ENCODE measurements at places on chromosomes 12 and 14. TPM values are rescaled to one million over a fixed set of nuclear protein-coding genes. Genes with fewer than 3 reads are reported as not detected.

Gene TMEM253
- 0.28 TPM for total RNA-seq

Gene ARPC3
- total RNA-seq = 79.7 TPM

Gene SOCS4
- total RNA-seq = 29.7 TPM

Gene KANSL2
- 25.4 TPM for total RNA-seq

Gene JPH4
- total RNA-seq = 0.11 TPM

Gene GPR132
- 0.76 TPM for total RNA-seq

Gene LRR1
- total RNA-seq = 6.4 TPM

Gene NAV3
- total RNA-seq = 5.8 TPM

Gene TCHP
- total RNA-seq = 10.5 TPM

Gene PRH2
- total RNA-seq = not detected

Gene GSG1
- total RNA-seq = not detected

Gene ASPG
- 174 TPM for total RNA-seq

Gene GRIP1
- total RNA-seq = 22.7 TPM

Gene SLC38A4
- 2.0 TPM for total RNA-seq

Gene RASSF9
- total RNA-seq = 2.9 TPM

Gene SYCP3
- total RNA-seq = not detected

- DNase-seq = no peak
Observed at GRCh38 chr14:68442828-68443629, 349.8 kb downstream of the ZFP36L1 start.

- no peak for DNase-seq
Observed at GRCh38 chr14:71734076-71734475, 198.2 kb upstream of the RGS6 start.

DNA sequence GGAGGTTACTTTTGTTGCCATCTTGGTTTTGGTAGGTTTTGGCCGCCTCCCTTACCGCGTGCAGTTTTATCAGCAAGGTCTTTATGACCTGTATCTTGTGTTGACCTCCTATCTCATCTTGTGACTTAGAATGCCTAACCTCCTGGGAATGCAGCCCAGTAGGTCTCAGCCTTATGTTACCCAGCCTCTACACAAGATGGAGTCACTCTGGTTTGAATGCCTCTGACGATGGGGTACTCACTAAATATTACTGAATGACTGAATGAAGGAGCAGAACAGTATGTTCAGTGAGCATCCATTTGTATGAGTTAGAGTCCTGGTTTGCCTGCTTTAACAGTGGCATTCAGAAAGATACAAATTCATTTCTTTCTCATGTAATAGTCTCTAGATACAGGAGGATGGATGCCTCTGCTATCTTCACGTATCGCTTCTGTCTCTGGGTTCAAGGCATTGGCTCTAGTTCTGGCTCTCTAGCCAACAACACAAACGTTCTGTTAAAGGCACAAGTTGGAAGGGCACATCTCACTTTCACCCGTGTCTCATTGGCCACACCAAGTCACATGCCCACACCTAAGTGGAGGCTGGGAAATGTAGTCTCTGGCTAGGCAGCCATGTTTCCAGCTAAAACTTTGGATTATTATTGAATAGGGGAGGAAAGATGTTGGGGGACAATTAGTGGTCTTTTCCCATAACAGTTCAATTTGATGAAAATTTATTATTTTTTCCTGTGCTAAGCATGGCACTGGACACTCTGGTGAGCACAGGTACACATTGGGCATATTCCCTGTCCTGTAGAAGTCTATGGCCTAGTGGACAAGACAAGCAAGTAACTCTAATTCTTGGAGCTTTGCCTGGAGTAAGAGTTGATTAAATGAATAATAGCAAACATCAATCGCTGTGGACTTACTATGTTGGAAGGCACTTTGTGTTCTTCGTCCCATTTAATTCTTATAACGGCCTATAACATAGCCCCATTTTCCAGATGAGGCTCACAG, 75.2 kb upstream of the RPH3A start:
- no peak for DNase-seq

- DNase-seq = no peak
Observed at GRCh38 chr14:93976477-93977057, at the start of gene ASB2. TSS of gene ASB2 (minus strand) at chr14:93976570. CDS start at chr14:93964539, 12,031 bp downstream.

DNA sequence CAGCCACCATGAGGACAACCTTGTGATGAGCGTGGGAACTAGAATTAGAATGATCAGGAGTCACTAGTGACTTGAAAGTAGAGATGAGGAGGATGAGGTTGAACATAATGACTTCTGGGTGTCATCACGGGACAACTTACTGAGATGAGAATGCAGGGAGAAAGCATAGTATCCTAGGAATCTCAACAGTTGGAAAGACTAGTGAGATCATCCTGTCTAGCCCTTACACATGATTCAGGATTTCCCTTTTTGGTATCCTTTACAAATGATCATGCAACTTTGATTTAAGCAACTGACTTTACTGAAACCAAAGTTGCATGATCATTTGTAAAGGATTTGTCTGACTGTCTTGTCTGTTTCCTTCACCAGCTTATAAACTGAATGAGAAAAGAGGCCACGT, 51.8 kb upstream of the HIF1A start:
- DNase-seq = no peak

- no peak for DNase-seq
Observed at GRCh38 chr12:100448656-100449055, 25.0 kb upstream of the NR1H4 start.

DNA sequence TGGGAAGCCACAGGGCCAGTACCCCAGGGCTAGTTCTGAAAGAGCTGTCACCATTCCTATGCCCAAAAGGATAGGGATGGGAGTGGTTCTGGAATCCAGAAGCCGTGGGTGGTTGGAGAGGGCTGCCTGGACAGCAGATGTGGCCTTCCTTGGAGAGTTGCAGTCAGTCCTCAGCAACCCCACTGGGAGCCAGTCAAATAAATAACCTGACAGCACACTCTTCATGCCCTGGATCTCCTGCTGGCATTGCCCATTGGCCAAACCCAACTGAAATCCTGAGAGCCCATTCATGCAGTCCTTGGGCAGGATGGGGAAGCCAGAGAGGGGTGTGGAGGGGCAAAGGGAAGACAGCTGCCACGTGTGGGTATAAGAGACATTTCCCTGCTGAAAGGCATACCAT, 128.2 kb downstream of the PTPN11 start:
- no peak for DNase-seq

- no peak for DNase-seq
Observed at GRCh38 chr14:26984311-26985177, 386.7 kb upstream of the NOVA1 start.

GRCh38 chr14:68935761-68936214, 43.3 kb downstream of the ACTN1 start:
- peak; percentile 73 for DNase-seq

DNA sequence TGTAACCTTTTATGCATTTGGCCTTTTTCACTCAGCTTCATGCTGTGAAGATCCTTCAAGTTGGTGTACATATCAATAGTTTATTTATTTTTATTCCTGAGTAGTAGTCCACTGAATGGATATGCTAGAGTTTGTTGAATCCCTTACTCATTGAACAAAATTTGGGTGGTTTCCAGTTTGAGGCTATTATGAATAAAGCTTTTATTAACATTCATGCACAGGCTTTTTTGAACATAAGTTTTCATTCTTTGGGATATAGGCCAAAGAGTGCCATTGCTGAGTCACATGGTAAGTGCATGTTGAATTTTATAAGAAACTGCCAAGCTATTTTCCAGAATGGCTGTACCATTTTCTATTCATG, 59.5 kb upstream of the CAPRIN2 start:
- DNase-seq = no peak

GRCh38 chr14:75978249-75978731, 3.5 kb downstream of the TGFB3 start:
- DNase-seq = no peak

DNA sequence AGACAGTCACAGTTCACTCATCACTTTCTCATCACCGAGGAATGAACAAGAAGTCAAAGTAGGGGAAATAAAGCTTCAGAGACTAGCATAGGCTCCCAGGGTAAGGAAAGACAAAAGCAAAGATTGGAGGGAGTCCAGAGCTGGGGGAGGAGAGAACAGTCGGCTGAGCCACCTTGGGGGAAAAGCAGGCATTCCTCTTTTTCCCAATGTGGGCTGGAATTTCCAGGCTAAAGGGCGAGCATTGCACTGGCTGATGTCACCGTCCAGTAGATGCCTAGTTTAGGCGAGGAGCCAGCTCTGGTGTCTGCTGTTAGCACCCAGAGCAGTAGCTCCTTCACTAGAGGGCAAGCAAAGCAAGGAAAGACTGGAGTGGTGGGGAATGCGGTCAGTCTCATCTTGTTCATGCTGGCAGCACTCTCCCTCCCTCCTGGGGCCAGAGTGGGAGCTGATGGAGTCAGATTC, 8.5 kb upstream of the KRT75 start:
- DNase-seq = peak; percentile 61

- DNase-seq = no peak
Observed at GRCh38 chr12:10052193-10052913, 21.9 kb downstream of the CLEC9A start.

- DNase-seq = no peak
Observed at GRCh38 chr14:84323450-84323849, 1206.5 kb upstream of the FLRT2 start.

DNA sequence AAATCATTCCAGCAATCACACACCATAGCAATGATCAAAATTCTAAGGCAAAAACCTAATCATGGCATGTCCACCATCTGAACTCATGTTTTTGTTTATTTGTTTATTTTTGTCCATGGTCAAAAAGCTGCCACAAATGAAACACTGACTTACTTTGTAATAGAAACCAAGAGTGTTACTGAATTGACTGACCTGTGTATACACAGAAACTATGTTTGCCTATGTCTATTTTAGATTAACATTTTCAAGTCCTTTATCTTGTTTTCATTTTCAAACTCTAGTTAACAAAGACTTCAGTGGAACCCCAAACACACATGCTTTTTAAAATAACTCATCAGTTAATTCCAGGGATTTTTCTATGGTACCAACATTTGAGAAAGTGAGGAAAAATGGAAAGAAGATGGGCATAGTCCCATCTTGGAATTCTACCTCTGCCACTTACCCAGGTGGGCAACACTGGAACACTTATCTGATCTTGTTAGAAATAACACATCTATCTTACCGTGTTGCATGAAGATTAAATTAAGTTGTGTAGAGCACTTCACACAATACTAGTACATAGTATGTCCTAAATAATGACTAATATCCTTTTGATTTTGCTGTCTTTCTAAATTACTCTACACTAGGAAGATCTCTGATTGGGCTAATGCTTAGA, 6.4 kb downstream of the LUM start:
- no peak for DNase-seq

GRCh38 chr14:77752799-77753516, 8.0 kb downstream of the SNW1 start:
- DNase-seq = no peak

GRCh38 chr14:105529319-105529568, 2.9 kb downstream of the TMEM121 start:
- DNase-seq = no peak

GRCh38 chr12:6620137-6620884, 13.1 kb upstream of the CHD4 start:
- peak; percentile 58 for DNase-seq

DNA sequence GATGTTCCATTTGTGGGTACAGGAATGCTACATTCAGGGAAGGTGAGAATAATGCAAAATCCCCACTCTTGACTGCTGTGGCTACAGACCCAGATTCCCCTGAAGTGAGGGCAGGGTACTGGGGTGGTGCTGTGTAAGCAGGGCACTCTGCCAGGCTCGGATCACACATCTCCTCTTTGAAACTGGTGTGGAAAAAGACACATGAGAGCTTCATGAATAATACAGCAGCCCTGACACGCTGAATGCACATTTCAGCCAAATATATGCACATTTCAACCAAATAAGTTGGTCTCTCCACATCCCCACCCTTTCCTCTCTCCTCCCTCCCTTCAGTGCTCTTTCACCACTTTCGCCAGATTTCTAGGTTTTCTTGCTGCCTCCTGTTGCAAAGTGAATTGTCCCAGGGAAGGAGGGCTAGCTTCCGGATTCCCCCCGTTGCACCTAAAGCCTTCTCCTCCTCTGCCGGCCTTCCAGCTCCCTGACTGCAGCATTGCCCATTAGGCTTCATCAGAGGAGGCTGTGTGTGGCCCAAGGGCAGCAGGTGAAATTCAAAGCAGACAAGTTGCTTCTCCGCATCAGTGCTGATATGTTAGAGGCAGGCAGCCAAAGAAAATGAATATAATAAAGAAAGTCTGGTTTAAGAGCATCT, 118.2 kb upstream of the TMCC3 start:
- DNase-seq = no peak

- DNase-seq = no peak
Observed at GRCh38 chr12:89461649-89462612, 62.7 kb downstream of the GALNT4 start.

- DNase-seq = no peak
Observed at GRCh38 chr12:71107936-71108335, 49.9 kb downstream of the TSPAN8 start.

- no peak for DNase-seq
Observed at GRCh38 chr12:45536284-45536683, 193.2 kb upstream of the ARID2 start.

GRCh38 chr12:108696111-108696995, 35.0 kb downstream of the CORO1C start:
- DNase-seq = no peak

- DNase-seq = no peak
Observed at GRCh38 chr12:51238037-51238509, 553 bp upstream of the DAZAP2 start.

GRCh38 chr12:77893918-77894317, 63.2 kb downstream of the NAV3 start:
- no peak for DNase-seq
